ENCODE measurements at places on chromosomes 5 and 9.
A peak's percentile ranks its signal among the peaks of the same experiment; 100 is the strongest.

GRCh38 chr9:1236061-1236460, 185.9 kb downstream of the DMRT2 start:
- DNase-seq = no peak

GRCh38 chr5:157611571-157612476, 36.2 kb upstream of the ADAM19 start:
- DNase-seq = peak; percentile 9

DNA sequence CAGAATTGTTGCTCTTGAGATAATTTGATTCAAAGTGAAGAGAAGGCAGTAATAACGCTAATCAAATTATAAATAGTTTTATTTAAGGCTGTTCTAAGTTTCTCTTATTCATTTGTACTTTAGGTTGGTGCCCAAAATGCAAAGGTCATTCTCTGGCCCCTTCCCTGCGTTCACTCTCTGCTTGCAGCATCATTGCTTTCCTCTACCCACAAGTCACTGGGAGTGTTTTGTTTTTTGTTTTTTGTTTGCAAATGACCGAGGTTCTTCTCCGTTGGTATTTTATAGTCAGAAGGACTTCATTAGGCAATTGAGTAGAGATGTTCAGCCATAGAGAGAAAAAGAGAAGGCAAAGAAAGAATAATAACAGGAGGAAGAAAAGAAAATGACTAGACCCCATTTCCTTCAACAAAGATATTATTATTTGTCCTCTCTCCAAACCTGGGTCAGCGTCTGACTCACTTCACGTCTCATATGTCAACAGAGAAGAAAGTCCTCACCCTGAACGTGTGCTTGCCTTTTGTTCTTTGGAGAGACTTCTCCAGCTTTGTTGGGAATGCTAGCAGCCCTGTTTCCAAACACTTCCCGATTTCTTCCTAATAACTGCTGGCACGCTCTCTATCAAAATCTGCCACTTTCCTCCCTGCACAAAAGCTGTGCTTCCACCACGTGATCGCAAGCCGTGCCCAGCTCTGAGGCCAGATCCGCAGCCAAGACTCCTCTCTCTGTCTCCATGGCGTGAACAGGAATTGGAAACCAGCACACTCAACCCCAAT, 119.8 kb downstream of the EBF1 start:
- DNase-seq = peak; percentile 73

DNA sequence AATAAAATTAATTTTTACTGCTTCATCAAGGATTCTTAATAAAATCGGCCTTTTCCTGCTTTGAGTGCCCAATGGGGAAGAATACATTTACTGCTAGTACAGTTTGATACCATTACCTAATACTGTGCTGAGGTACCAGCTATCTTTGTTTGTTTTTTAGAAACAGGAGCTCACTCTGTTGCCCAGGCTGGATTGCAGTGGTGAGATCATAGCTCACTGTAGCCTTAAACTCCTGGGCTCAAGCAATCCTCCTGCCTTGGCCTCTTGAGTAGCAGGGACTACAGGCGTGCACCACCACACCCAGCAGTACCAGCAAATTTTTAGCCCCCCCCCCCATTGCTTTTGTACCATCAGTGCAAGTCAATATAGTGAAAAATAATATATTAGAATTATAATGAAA, 13.6 kb upstream of the ANKHD1 start:
- DNase-seq = no peak

DNA sequence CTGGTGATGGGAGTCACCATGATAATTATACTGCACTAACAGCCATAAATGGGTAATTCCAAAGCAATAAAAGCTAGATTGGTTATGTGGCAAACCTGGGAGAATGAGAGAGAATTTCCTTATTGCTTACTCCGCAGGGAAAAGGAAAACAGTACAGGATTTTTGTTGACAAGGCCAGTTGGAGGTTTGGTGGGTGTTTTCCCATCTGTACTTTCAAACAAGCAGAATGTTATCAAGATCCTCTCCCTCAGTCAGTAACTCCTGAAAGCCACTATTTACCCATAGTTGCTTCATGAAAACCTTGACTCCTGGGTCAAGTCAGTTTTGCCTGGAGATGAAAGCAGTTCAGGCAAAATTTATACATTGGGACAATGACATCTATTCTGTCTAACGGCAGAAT, 26.4 kb downstream of the IL9 start:
- no peak for DNase-seq

DNA sequence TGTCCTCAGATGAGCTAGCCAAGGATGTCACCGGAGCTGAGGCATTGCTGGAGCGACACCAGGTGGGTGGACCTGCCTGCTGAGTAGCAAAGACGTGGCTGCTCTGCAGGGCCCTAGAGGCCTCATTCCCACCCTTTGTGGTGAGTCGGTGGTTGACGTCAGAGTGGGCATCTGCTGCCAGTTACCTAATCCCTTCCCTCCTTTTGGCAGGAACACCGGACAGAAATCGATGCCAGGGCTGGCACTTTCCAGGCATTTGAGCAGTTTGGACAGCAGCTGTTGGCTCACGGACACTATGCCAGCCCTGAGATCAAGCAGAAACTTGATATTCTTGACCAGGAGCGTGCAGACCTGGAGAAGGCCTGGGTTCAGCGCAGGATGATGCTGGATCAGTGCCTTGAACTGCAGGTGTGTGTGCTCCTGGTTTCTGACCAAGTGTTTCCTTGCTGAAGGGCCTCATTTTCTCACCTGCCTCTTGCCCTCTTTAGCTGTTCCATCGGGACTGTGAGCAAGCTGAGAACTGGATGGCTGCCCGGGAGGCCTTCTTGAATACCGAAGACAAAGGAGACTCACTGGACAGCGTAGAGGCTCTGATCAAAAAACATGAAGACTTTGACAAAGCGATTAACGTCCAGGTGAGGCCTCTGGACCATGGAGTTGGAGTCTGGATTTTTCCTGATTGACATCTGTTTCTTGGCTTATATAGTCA, 48.9 kb downstream of the DYNC2I2 start:
- DNase-seq = no peak

GRCh38 chr5:102682101-102682647, 72.9 kb upstream of the PAM start:
- no peak for DNase-seq

- DNase-seq = no peak
Observed at GRCh38 chr9:103804077-103804735, 289.9 kb upstream of the SMC2 start.

DNA sequence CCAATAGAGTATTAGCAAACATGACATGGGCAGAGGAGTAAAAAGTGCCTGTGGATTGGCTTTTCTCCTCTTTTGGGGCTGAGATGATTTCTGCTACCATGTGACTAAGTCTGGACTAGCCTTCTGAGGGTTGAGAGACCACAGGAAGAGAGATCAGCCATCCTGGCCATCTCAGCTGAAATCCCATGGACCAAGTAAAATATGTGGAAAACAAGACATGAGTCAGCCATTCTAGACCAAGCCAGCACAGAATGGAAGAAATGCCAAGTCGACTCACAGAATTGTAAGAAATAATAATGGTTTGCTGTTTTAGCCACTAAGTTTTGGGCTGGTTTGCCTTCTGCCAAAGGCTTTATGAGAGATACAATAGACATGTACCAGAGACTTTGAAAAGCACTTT, 377.8 kb downstream of the CHSY3 start:
- DNase-seq = no peak

DNA sequence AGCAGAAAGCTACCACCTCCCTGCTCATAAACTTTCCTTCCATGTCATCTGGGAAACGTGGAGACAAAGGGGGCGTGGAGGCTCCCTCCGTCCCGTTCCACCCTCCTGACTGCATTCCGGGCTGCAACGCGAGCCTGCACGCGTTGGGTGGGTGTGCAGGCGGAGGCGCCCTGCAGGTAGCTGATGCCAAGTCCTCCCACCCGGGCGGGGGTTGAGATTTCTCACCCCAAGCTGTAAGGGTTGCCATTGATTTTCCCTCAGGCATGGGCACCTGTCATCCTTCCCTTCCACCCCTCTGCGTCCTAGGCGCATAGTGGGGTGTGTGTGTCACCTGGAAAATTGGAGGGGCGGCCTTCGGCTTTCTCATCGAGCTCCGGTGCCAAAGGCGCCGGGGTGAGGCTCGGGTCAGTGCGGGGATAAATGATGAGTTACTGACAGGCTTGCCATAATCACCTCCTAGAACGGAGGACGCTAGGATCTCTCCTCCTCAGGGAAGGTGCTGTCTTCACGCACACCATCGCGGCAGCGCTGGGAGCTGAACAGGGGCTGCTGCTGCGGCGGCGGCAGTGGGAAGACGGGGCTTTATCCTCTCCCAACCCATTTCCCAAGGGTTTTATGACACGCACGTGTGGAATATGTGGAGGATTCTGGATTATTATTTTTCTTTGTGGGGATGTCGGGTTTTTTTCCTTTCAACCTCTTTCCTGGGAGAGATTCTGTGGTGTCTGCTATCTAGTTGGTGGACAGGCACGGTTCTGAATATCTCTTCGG, 973 bp downstream of the PLPPR1 start:
- no peak for DNase-seq

DNA sequence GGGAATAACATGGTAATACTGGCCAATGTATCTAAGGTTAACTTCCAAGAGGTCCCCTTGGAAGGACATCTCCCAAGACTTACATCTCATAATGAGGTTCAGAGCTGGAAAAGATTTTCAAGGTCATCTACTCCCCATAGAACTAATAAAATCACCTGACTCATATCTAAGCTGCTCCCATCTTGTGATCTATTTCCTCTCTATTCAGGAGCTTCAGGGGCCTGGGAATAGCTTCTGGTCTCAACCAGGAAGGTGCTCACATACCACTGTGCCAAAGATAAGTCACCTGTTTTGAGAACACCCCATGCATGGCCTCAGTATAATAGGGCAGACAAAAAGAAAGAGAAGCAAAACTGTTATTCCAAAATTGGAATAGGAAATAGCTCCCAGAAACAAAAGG, 74.2 kb downstream of the OXCT1 start:
- no peak for DNase-seq

DNA sequence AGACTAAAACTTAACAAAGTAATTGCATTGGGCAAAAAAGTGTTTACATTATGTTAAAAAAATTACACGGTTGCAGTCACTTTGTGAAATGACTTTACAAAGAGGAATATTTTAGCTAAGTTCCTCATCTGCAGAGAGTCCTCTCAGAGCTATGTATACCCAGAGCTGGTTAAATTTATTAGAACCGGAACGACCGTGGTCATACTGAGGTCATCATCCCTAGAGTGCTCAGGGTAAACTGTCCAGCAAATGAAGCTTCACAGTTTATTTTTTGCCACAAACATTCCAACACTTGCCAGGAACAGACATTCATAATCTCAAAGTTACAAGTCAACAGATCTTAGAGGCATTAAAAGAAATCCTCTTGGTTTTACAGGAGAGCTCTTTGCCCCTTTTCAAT, 897 bp downstream of the ROPN1L start:
- DNase-seq = no peak

DNA sequence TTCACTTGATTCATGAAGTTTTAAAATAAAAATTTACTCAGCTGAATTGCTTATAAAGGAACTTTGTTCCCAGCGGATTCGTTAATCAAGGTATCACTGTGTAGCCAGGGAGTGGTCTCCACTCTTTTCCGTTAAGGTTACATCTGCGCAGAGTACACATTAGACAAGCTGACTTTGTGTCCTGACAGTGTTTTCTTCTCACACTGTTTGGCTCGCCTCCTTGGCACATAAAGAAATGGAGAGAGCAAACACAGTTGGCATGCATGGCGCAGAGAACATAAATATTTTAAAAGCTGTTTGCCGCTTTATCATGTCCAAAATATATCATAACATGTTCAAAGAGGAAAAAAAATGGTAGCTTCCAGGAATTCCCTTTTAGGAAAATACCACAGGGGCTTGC, 153.2 kb downstream of the EDIL3 start:
- no peak for DNase-seq

- no peak for DNase-seq
Observed at GRCh38 chr5:61625681-61626621, 293.9 kb downstream of the ZSWIM6 start.

DNA sequence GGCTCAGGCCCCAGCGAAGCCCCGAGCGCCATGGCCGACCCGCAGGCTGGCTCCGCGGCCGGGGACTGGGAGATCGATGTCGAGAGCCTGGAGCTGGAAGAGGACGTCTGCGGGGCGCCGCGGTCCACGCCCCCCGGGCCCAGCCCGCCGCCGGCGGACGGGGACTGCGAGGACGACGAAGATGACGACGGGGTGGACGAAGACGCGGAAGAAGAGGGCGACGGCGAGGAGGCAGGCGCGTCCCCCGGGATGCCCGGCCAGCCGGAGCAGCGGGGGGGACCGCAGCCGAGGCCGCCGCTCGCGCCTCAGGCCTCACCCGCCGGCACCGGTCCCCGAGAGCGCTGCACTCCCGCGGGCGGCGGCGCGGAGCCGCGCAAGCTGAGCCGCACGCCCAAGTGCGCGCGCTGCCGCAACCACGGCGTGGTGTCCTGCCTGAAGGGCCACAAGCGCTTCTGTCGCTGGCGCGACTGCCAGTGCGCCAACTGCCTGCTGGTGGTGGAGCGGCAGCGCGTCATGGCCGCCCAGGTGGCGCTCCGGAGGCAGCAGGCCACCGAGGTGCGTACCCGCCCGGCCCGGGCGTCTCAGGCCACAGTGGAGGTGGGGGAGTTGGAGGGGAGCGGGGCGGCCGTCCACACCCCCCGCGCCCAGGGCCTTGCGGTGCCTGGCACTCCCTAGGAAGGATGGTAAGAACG, 1.6 kb downstream of the DMRT2 start:
- no peak for DNase-seq

All from skin of body (tissue), 3 donors.